ENCODE measurements at places on chromosomes 16 and 17. TPM values are rescaled to one million over a fixed set of nuclear protein-coding genes. Genes with fewer than 3 reads are reported as not detected.

ZNF423 gene
- total RNA-seq, result 0.34 TPM

NACA2 gene
- not detected for total RNA-seq

SNX11 gene
- total RNA-seq, result 8.9 TPM

PLD2 gene
- 14.3 TPM for total RNA-seq

EZH1 gene
- 9.4 TPM for total RNA-seq

CCDC102A gene
- 9.1 TPM for total RNA-seq

CLEC18B gene
- total RNA-seq, result not detected

CHRNB1 gene
- total RNA-seq, result 2.0 TPM

STXBP4 gene
- total RNA-seq, result 17.8 TPM

Measured in bronchus fibroblast of lung (primary cell).